CD4-positive, alpha-beta T cell treated with Interleukin-17A for 4 hours (primary cell): ENCODE measurements at places on chromosomes 11 and 22.

- no peak for DNase-seq
These were observed 11.9 kb downstream of the CHRM1 start for GRCh38 chr11:62909107-62909894.

GRCh38 chr22:40070701-40071100, 75.9 kb downstream of the FAM83F start:
- DNase-seq, result no peak

GRCh38 chr11:59302991-59303390, 55.7 kb upstream of the OR5AN1 start:
- DNase-seq, result no peak

- DNase-seq, result no peak
These were observed 13.1 kb downstream of the RHOG start for GRCh38 chr11:3827434-3828186.

- no peak for DNase-seq
These were observed 3.4 kb upstream of the NR1H3 start for GRCh38 chr11:47254386-47254785.

GRCh38 chr11:134670961-134671370, 258.9 kb upstream of the B3GAT1 start:
- DNase-seq, result no peak

GRCh38 chr22:37870273-37870672, 21.1 kb downstream of the EIF3L start:
- DNase-seq, result no peak

DNA sequence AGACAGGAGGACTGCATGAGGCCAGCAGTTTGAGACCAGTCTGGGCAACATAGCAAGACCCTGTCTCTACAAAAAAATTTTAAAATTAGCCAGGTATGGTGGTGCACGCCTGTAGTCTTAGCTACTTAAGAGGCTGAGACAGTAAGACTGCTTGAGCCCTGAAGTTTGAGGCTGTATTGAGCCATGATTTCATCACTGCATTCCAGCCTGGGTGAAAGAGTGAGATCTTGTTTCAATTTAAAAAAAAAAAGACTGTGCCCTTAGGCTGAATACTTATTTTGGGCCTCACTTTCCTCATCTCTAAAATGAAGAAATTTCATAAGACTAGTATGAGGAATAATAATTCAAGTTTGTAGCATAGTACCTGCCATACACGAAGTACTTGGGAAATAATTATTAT, 6.9 kb downstream of the AQP11 start:
- no peak for DNase-seq

DNA sequence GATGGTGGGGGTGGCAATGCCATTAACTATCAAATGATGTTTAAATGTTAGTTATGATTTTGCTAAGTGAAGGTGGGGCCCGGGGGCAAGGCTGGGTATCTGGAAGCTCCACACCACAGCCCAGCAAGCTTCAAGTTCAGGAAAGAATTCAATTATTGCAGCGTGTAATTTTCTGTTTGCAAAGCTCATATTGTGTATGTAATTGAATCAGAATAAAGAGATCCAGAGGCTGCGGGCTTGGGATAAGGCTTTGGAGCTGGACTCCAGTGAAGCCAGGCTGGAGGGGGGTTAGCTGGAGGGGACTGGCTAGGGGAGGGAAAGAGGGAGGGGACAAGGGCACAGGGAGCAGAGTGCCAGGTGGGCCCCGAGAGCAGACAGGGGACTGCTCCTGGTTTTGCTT, 557.1 kb upstream of the CADM1 start:
- no peak for DNase-seq

GRCh38 chr22:48828688-48829087, 999.0 kb downstream of the BRD1 start:
- no peak for DNase-seq

- DNase-seq, result no peak
These were observed 5.2 kb upstream of the RAB1B start for GRCh38 chr11:66263231-66263630.

DNA sequence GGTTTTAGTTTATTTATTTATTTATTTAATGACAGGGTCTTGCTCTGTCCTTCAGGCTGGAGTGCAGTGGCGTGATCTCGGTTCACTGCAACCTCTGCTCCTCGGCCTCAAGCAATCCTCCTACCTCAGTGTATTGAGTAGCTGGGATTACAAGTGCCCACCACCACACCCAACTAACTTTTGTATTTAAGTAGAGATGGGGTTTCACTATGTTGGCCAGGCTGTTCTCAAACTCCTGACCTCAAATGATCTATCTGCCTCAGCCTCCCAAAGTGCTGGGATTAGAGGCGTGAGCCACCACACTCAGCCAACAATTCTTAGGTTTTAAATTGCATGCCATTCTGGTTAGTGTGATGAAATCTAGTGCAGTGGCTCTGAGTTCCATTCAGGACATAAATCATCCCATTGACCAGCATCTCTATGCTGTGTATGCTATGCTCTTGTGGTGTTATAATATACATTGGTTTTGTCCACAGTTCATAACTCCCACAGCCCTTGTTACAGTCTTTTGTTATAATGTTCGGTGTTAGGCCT, 28.5 kb downstream of the ZNF280B start:
- DNase-seq, result no peak

DNA sequence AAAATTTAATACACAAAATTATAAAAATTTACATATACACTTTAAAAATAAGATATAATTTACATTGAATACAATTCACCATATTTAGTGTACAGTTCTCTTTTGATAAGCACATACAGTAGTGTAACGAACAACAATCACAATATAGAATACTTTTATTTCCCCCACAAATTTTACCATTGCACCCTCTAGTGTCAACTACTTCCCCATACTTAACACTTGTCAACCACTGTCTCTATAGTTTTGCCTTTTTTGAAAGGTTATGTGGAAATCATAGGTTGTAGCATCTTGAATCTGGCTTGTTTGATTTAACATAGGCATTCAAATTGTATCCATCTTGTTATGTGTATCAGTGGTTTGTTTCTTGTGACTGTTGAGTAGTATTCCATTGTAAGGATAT, 21.3 kb upstream of the PANX1 start:
- DNase-seq, result no peak

GRCh38 chr11:61293867-61294716, 1.0 kb downstream of the VWCE start:
- DNase-seq, result peak; percentile 7

GRCh38 chr11:45779602-45780001, 25.3 kb upstream of the SLC35C1 start:
- DNase-seq, result no peak
